ENCODE measurements at places on chromosomes 2 and 18. TPM values are rescaled to one million over a fixed set of nuclear protein-coding genes. Genes with fewer than 3 reads are reported as not detected.

The PID1 gene
- 48.6 TPM for total RNA-seq

The UBR3 gene
- total RNA-seq: 40.0 TPM

The TMEM163 gene
- 0.76 TPM for total RNA-seq

The RNF152 gene
- total RNA-seq: 36.8 TPM

The FOXI3 gene
- total RNA-seq: not detected

The DNAJC27 gene
- 4.7 TPM for total RNA-seq

The C2orf92 gene
- total RNA-seq: 2.5 TPM

The FIGN gene
- 2.7 TPM for total RNA-seq

The UGT1A8 gene
- total RNA-seq: not detected

The TRIM54 gene
- 0.10 TPM for total RNA-seq

The LGALSL gene
- 7.4 TPM for total RNA-seq

Data from smooth muscle cell of the pulmonary artery (primary cell).